ENCODE measurements at places on chromosomes 1 and 21. TPM values are rescaled to one million over a fixed set of nuclear protein-coding genes. Genes with fewer than 3 reads are reported as not detected.

RGS16 gene
- polyA plus RNA-seq, result 5.5 TPM

OR10J4 gene
- polyA plus RNA-seq, result not detected

GRCh38 chr1:12406211-12407021 is 176.6 kb downstream of the VPS13D start:
- peak; percentile 71 for DNase-seq

- no peak for DNase-seq
These were observed 2.2 kb upstream of the RHEX start for GRCh38 chr1:206050655-206051235.

C1orf116 gene
- 29.2 TPM for polyA plus RNA-seq

DNA sequence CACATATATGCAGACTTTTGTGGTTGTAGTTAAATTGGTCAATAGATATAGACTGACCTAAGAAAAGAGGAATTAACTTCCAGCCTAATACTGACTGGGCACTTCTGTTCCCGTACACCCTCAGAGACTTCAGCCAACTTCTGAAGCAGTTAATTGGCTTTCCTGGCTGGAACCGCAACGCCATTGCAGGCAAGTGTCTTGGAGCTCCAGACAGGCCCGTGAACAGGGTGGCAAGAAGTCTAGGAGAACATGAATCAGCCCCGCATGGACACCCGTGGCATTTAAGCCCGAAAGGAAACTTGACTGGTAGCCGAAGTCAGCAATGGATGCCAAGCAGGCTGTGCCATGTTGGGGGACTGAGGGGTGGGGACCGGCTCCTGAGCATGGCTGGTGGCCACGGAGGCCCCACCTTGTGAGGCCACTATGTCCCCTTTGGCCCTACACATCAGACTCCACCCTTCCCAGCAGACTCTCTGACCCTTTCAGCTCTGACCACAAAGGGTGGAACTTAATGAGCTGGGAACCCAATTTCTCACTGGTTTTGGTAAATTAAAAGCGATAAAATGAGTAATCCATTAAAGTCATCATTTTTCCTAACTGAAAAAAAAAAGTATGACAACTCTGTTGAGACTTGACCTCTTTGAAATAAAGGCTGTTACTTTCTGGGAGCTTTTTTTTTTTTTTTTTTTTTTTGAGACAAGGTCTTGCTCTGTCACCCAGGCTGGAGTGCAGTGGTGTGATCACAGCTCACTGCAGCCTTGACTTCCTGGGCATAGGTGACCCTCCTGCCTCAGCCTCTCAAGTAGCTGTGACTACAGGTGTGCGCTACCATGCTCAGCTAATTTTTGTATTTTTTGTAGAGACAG is 54.1 kb downstream of the RUNX1 start:
- no peak for DNase-seq

DNA sequence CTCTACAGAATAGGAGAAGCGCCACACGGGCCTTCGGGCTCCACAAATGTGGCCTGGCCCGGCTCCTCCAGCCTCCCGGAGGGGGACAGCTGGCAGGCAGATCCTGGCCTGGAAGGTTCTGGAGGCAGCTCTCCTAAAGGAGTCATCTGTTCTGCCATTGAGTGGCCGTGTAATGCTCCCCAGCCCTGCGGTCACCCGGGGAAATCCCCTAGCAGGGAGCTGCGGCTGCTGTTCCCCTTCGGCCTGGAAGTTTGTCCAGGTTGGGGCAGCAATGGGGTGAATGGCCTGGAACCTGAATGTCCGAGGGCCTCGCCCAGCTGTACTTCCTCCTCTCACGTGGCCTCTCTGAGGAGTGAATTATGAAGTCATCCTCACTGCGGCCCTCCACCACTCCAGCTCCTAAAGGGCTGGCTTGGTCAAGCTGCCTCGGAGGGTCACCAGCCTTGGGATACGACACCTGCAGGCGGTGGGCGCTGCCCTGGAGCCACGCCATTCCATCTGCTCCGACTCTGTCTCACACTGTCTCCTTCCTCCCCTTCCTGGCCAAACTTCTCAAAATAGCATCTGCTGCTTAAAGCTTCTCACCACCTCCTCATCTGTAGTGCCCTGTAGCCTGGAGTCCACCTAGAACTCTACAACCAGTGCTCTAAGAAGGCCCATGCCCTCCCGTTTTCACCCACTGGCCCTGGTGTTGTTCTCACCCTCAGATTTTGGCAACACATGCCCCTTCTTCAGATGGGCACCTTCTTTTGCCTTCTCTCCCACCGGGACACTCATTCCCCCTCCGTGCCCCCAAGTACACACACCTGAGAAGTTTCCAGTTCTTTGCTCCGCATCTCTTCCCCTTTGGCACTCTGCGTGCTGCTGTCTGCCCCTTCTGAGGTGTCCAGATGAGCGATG is 54.4 kb upstream of the TMPRSS2 start:
- no peak for DNase-seq

GRCh38 chr1:17970757-17971156 is 136.8 kb upstream of the IGSF21 start:
- DNase-seq, result no peak

DNA sequence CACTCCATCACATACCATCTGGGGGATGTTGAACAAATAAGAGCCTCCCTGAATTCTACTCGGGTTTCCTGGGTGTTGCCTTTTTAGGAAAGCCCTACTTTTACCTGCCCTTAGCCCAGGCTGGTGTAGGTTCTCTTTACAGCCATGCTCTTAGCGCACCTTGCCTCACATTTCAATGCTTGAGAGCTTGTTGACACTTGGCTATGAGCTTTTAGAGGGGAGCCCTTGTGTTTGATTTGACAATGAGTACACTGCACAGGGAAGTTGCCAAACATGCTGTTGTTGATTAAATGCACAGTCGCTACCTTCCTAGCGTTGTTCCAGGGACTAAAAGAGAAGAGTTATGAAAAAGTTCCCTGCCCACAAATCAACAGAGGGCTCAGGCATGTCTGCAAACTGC is 103.8 kb downstream of the TRABD2B start:
- DNase-seq, result no peak

- no peak for DNase-seq
These were observed 51.4 kb upstream of the LRIG2 start for GRCh38 chr1:113021430-113022085.

- no peak for DNase-seq
These were observed 39.4 kb downstream of the CDC14A start for GRCh38 chr1:100391675-100392074.

DNA sequence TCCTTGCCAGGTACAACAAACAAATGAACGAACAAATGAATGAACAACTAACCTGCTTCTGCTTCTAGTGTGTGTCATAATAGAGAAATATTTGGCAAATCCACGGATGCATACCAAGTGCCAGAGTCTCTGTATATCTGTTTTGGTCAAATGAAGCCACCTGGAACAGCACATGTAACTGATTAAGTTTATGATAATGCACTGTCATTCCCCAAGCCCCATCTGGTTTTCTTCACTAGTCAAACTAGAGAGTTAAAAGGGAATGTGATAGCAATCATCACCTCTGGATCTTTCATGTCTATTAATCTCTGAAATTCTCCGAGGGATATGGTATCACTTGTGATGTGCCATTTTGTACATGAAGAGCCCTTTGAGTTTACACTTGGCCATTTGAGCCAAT is 21.0 kb upstream of the SCAF4 start:
- DNase-seq, result no peak

MEX3A gene
- polyA plus RNA-seq, result 44.1 TPM

OLFML3 gene
- polyA plus RNA-seq, result 263 TPM

LENEP gene
- 0.66 TPM for polyA plus RNA-seq

GRCh38 chr1:24301785-24302175 is 17.4 kb upstream of the GRHL3 start:
- no peak for DNase-seq

- DNase-seq, result no peak
These were observed 3.8 kb upstream of the RRP15 start for GRCh38 chr1:218281285-218281684.

- DNase-seq, result peak; percentile 77
These were observed 55.5 kb downstream of the TGFBR3 start for GRCh38 chr1:91830242-91831131.

DNA sequence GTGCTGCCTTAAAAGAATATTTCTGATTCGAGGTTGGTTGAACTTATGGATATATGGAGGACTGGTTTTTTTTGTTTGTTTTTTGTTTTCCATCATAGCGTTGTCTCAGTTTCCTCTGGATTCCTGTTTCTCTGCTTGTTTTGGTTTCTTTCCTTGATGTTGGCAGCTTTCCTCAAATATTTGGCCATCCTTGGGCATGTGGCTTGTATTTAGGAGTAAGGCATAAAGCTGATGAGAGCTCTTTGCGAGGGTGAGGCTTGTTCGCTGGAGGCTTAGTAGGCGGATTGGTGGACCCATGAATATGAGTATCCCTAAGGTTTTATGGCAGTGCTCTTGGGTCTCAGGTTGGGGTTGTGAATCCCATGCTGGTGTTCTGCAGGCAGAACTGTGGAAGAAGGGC is 22.9 kb downstream of the DYRK1A start:
- DNase-seq, result no peak

GRCh38 chr1:207981976-207982375 is 71.1 kb upstream of the CD34 start:
- no peak for DNase-seq

GRCh38 chr1:70043804-70044203 is 161.6 kb downstream of the LRRC40 start:
- DNase-seq, result no peak

DNA sequence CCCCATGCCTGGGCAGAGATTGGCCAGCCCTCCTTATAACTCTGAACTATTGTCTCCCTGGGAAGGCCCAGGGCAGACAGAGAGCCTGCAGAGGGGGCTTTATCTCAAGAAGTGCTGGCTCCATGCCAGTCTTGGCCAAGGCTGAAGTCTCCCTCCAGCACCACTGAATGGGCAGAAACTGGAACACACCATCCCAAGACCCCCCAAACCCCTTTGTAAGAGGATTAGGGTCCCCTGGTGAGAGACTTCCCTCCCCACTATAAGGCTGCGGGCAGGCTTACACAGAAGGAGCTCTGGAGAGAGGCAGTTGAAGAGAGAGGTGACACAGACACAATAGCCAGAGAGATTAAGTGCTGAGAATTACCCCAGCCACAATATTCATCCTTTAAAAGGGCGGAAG is 97.2 kb downstream of the NAV1 start:
- DNase-seq, result no peak

GRIK3 gene
- 0.70 TPM for polyA plus RNA-seq

DNA sequence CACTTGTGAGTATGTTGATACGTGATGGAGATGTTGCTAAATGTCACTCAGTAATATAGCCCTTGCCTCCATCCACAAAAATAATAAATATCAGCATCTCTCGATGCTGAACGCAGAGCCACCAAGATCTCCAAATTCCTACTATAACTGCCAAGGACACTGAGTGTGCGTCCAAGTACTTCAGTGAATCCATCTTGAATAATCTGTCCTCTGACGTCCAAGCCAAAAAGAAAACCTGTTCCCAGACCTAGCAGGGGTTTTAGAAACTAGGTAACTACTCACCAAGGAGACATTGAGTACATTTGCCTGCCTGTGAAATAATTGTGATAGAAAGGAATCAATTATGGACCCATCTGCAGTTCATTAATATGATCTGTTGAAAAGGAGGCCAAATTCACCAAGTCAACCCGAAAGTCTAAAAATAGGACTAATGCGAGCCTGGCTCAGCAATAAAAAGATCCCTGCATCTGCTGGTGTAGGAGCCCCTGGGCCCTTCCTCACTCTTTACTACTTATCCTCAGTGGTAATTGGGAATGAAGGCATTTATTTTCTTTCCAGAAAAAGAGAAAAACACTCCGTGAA is 226.9 kb upstream of the IRF2BP2 start:
- no peak for DNase-seq

DNA sequence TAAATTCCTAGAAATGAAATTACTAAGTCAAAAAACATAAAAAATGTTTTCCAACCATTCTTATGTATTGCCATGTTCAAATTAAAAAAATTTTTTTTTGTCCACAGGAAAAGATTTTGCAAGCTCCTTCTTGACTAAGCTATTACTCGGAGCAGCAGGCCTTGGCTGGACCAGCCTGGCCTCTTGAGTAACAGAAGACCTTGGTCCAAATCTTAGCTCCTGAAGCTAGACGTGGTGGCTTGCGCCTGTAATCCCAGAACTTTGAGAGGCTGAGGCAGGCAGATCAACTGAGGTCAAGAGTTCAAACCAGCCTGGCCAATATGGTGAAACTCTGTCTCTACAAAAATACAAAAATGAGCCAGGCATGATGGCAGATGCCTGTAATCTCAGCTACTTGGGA is 77.6 kb downstream of the CLSTN1 start:
- no peak for DNase-seq

- no peak for DNase-seq
These were observed 56.4 kb upstream of the SAMSN1 start for GRCh38 chr21:14602382-14602958.

DNA sequence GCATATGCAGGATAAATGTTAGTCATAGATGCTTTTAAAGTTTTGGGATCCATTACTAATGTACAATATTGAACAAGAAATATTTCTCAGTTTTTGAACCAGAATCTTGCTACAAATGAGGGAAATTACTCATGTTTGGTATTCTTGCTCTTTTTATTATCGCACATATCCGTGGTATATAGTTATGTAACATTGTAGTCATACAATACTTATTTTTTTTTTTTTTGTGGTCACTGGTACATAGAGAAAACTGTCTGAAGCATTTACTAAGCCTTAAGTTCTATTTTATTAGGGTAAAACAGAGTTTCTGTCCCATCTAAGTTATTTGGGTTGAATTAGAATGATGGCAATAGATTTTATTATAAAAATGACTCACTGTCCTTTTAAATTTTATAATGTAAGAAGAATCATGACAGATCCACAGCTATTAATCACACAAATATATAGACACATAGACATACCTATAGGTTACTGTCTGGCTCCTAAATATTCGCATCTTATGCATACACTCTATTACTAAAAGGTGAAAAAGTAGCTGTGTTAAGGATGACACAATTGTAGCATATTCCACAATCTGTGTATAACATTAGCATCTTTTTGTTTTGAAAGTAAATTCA is 18.0 kb upstream of the PRKAA2 start:
- no peak for DNase-seq

DNA sequence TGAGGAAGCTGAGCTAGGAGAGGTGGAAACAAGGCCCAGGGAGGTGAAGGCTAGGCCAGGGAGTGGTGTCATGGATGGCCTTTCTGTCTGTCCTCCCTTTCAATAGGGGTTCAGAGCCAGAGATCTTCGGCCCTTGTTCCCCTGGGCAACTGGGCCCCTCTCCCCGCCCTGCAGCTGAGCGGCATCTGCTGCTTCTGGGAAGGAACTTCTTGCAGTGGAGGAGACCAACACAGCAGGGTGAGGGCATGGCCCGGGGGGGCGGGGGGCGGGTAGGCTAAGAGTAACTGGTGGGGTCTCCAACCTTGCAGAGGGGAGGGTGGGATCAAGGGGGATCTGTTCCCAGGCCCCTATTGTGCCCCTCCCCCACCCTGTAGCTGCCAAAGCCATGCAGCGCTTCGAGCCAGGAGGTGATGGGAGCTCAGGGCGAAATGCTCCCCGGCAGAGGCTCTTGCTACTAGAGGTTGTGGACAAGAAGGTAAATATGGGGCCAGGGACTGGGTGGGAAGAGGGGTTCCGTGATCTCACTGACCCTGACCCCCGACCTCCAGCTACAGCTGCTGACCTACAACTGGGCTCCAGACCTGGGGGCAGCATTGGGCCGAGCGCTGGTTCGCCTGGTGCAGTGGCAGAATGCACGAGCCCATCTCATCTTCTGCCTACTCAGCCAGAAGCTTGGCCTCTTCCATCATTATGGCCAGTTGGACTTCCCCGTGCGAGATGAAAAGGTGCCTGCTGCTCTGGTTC is 11.7 kb downstream of the HYI start:
- DNase-seq, result no peak

GRCh38 chr1:171941920-171942319 is 100.6 kb downstream of the DNM3 start:
- DNase-seq, result no peak

- DNase-seq, result no peak
These were observed 63.2 kb upstream of the ADAM30 start for GRCh38 chr1:119959268-119960220.

GRCh38 chr1:119742202-119742601 is 26.5 kb downstream of the HMGCS2 start:
- no peak for DNase-seq

RFX5 gene
- 44.6 TPM for polyA plus RNA-seq
